ENCODE measurements at places on chromosomes 5 and 9. TPM values are rescaled to one million over a fixed set of nuclear protein-coding genes. Genes with fewer than 3 reads are reported as not detected.

DNA sequence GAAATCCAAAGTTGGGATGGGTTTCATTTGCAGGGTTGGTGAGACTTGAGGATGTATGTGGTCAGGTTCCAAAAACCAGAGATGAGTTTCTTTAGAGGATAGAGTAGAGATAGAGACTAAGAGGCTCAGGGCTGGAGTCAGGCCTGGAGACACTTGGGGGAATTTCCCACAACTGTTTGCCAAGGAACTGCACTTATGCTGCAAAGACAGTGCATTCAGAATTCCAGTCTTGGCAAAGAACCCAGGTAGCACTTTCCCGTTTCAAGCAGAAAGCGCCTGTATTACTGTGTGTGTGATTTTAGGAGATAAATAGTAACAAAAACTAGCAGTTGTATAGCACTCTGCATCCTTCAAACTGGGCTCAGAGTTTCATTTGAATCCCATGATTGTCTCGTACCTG lies 55.4 kb downstream of the SNCAIP start:
- no peak overlapping the region for H3K4me3 ChIP-seq

GRCh38 chr9:115522912-115523311 lies 405.0 kb upstream of the TNC start:
- no peak for DNase-seq
- H3K27ac ChIP-seq = no peak overlapping the region
- no peaks in the 10 kb centered on the region for H3K4me1 ChIP-seq

- H3K27ac ChIP-seq = no peak overlapping the region
- H3K36me3 ChIP-seq = no peaks in the 10 kb centered on the region
- no peak overlapping the region for H3K4me3 ChIP-seq
- no peaks in the 10 kb centered on the region for H3K4me1 ChIP-seq
Observed at GRCh38 chr9:73064315-73064714, 87.3 kb upstream of the ANXA1 start.

DNA sequence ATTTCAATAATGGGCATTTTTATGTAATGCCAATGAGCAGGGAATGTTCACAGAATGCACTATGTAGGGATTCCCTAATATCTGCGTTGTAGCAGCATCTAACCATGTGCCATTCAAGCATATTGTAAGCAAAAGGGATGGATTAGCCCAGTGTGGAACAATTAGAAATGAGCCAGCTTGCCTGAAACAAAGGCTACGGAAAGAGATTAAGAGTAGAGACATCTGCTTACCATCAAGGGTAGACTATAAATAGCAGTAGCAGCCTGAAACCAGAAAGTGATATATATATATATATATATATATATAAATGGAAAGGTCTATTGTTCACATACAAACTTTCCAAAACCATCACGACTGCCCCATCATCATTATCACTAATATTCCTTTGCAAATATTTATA lies 31.9 kb upstream of the CEP120 start:
- peaks cover 15% of the 10 kb centered on the region for H3K4me1 ChIP-seq
- no peak for DNase-seq
- H3K36me3 ChIP-seq = no peaks in the 10 kb centered on the region
- peak overlapping the region; percentile 8 for H3K27ac ChIP-seq
- no peaks in the 10 kb centered on the region for H3K27me3 ChIP-seq

GRCh38 chr5:174581479-174581878 lies 142.9 kb upstream of the MSX2 start:
- no peak for DNase-seq
- peaks cover 62% of the 10 kb centered on the region for H3K27me3 ChIP-seq
- H3K4me3 ChIP-seq = no peak overlapping the region

DNA sequence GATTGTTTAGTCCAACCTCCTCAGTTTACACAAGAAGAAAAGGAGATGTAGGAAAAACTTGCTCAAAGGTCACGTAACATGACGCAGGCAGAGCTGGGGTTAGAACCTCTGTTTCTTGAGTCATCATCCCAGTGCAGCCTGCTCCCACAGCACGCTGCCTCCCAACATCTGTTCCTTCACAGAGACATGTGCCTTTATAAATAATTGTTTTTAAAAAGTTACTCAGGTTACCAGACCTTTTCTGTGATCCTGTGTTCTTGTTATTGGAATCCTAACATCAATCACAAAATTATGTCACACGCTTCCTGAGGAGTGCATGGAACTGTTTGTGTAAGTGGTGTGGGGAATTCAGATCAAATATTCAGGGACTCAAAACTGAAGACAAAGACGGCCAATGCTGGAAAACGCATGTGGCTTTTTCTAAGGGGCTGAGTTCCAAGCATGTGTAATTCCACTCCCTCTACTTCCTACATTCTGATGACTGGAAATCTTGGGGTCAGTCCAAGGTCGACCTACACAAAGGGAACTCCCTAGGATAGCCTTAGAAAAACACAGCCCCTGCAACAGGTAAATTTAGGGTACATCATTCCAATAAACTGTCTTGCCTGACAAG lies 184.3 kb downstream of the TSSK1B start:
- H3K27me3 ChIP-seq = no peaks in the 10 kb centered on the region
- H3K27ac ChIP-seq = no peak overlapping the region
- no peak overlapping the region for H3K4me3 ChIP-seq
- no peaks in the 10 kb centered on the region for H3K4me1 ChIP-seq
- H3K36me3 ChIP-seq = no peaks in the 10 kb centered on the region

GRCh38 chr9:3525096-3525835 lies 535 bp downstream of the RFX3 start:
- peaks cover 16% of the 10 kb centered on the region for H3K4me1 ChIP-seq
- no peaks in the 10 kb centered on the region for H3K27me3 ChIP-seq
- peak; percentile 5 for DNase-seq

DNA sequence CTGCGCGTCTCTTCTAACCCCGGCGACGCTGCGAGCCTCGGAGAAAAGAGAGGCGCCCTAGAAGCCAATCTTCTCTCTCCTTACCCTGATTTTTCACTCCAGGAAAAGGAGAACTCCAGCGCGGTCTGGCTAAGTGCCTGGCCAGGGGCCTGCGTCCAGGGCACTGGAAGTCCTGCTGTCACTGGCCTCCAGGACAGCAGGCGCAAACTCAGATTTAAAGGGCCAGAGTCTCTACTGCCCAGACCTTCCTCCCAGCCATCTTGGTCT lies 553 bp upstream of the FOXB2 start:
- H3K4me1 ChIP-seq = no peaks in the 10 kb centered on the region
- H3K36me3 ChIP-seq = no peaks in the 10 kb centered on the region
- H3K27me3 ChIP-seq = peaks cover 19% of the 10 kb centered on the region
- H3K4me3 ChIP-seq = no peak overlapping the region
- no peak overlapping the region for H3K27ac ChIP-seq

- DNase-seq = no peak
- H3K27me3 ChIP-seq = no peaks in the 10 kb centered on the region
- H3K4me3 ChIP-seq = no peak overlapping the region
- no peaks in the 10 kb centered on the region for H3K36me3 ChIP-seq
- no peaks in the 10 kb centered on the region for H3K4me1 ChIP-seq
- no peak overlapping the region for H3K27ac ChIP-seq
Observed at GRCh38 chr9:14405176-14405706, 91.3 kb upstream of the NFIB start.

DNA sequence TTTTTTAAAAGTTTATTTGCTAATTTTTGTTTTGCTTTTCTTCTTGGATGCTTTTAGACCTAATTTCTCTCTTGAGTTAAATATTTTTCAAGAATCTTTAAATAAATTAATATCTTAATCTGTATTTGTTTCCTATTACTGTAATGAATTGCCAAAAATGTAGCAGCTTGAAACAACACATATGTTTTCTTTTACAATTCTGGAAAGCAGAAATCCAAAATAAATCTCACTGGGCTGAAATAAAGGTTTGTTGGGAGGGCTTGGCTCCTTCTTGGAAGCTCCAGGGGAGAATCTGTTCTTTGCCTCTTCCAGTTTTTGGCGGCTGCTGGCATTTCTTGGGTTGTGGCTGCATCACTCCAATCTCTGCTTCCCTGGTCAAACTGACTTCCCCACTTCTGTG lies 658.1 kb upstream of the ARRDC3 start:
- H3K36me3 ChIP-seq = no peaks in the 10 kb centered on the region
- no peak for DNase-seq

DNA sequence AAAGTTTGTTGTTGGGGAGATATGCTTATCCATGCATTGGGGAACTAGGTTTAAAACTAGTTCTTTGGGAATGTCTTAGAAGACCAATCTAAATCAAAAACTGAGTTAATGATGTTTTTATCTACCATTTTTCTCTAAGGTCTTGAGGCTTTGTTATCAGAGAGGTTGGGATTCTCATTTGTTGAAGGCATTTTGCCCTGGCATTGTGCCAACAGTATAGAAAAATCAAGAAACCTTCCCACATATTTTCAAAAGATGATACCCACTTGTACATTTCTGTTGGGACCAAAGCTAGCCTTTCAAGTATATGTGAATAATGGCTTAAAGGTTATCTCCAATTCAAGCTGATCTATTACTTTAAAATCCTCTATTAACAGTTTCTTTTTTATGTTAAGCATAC lies 419.8 kb upstream of the KIF2A start:
- H3K27me3 ChIP-seq = peaks cover 39% of the 10 kb centered on the region
- no peaks in the 10 kb centered on the region for H3K36me3 ChIP-seq
- H3K27ac ChIP-seq = no peak overlapping the region
- H3K4me3 ChIP-seq = no peak overlapping the region
- DNase-seq = no peak

DNA sequence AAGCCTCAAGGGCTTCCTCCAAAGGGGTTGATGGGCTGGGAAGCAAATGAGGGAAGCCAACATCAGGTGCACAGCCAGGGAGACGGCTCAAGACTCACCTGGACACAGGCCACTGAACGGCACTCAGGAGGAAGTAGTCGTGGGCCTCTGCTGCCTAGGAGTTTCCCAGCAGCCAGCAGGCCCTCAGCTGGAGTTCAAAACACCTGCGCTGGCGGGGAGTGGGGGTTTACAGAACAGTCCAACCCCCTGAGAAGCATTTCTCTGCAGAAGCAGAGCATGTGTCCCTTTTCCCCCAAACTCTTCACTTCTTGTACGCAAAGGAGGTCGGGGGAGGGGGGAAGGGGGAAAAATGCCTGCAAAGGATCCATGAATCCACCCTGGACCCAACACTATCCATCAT lies 2.3 kb downstream of the WHRN start:
- H3K27me3 ChIP-seq = no peaks in the 10 kb centered on the region
- H3K4me3 ChIP-seq = peak overlapping the region; percentile 15
- no peaks in the 10 kb centered on the region for H3K36me3 ChIP-seq
- peaks cover 35% of the 10 kb centered on the region for H3K4me1 ChIP-seq
- no peak overlapping the region for H3K27ac ChIP-seq
- DNase-seq = no peak

GRCh38 chr5:139277171-139277570 lies 16.4 kb upstream of the MATR3 start:
- H3K4me1 ChIP-seq = peaks cover 66% of the 10 kb centered on the region
- no peak for DNase-seq
- H3K27ac ChIP-seq = peak overlapping the region; percentile 81
- no peaks in the 10 kb centered on the region for H3K27me3 ChIP-seq
- H3K4me3 ChIP-seq = peak overlapping the region; percentile 92

DNA sequence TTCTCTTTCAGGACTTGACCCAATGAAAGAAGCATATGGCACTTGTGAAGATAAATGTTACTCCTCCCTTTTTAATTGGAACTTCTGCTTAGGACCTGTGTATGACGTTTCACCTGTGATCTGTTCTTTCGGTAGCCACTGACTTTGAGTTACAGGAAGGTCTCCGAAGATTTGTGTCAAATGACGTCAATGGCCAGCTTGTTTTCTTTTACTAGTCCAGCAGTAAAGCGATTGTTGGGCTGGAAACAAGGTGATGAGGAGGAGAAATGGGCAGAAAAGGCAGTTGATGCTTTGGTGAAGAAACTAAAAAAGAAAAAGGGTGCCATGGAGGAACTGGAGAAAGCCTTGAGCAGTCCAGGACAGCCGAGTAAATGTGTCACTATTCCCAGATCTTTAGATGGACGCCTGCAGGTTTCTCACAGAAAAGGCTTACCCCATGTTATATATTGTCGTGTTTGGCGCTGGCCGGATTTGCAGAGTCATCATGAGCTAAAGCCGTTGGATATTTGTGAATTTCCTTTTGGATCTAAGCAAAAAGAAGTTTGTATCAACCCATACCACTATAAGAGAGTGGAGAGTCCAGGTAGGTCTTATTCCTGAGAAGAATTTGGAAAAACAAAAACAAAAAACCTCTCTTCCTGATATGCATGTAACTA lies 21.1 kb downstream of the SMAD5 start:
- no peak for DNase-seq
- no peak overlapping the region for H3K27ac ChIP-seq
- H3K36me3 ChIP-seq = peaks cover 37% of the 10 kb centered on the region
- no peaks in the 10 kb centered on the region for H3K27me3 ChIP-seq
- H3K4me1 ChIP-seq = peaks cover 26% of the 10 kb centered on the region

DNA sequence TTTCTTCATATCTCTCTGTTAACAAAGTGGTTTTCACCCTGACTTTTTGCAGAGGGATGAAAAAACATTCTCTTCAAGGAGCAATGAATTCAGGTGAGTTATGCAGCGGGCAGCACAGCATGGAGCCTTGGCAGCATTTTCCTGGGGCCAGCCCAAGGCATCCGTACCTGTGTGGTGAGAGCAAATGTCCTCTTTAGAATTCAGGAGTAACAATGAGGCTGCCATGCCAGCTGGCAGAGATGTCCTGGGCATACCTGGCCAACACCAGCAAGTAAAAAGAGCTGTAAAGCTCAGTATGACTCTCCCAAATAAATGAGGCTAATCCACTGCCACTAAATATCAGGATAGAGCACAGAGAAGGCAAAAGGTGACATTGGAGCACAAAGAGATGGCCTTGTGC lies 277.6 kb upstream of the TRPC7 start:
- no peak overlapping the region for H3K27ac ChIP-seq
- H3K4me3 ChIP-seq = no peak overlapping the region
- H3K4me1 ChIP-seq = no peaks in the 10 kb centered on the region

- H3K27ac ChIP-seq = no peak overlapping the region
- peaks cover 3% of the 10 kb centered on the region for H3K36me3 ChIP-seq
- no peak overlapping the region for H3K4me3 ChIP-seq
- peaks cover 71% of the 10 kb centered on the region for H3K4me1 ChIP-seq
- DNase-seq = peak; percentile 80
- no peaks in the 10 kb centered on the region for H3K27me3 ChIP-seq
Observed at GRCh38 chr5:14153071-14153864, 10.1 kb downstream of the TRIO start.

GRCh38 chr5:66741394-66741793 lies 145.2 kb downstream of the MAST4 start:
- DNase-seq = no peak
- no peaks in the 10 kb centered on the region for H3K4me1 ChIP-seq
- no peak overlapping the region for H3K4me3 ChIP-seq

GRCh38 chr9:35079041-35079425 lies 709 bp downstream of the FANCG start:
- no peaks in the 10 kb centered on the region for H3K4me1 ChIP-seq
- H3K27me3 ChIP-seq = no peaks in the 10 kb centered on the region
- no peaks in the 10 kb centered on the region for H3K36me3 ChIP-seq

GRCh38 chr5:126354858-126355731 lies 68.1 kb upstream of the GRAMD2B start:
- H3K4me1 ChIP-seq = peaks cover 37% of the 10 kb centered on the region
- H3K27me3 ChIP-seq = no peaks in the 10 kb centered on the region
- peak overlapping the region; percentile 89 for H3K27ac ChIP-seq

- H3K27me3 ChIP-seq = peaks cover 48% of the 10 kb centered on the region
- H3K36me3 ChIP-seq = no peaks in the 10 kb centered on the region
- H3K27ac ChIP-seq = no peak overlapping the region
- no peak overlapping the region for H3K4me3 ChIP-seq
Observed at GRCh38 chr9:68817079-68817875, 112.2 kb downstream of the PIP5K1B start.

- no peaks in the 10 kb centered on the region for H3K27me3 ChIP-seq
- no peak overlapping the region for H3K4me3 ChIP-seq
- H3K4me1 ChIP-seq = peaks cover 59% of the 10 kb centered on the region
- DNase-seq = peak; percentile 32
Observed at GRCh38 chr5:132839426-132840301, 9.2 kb upstream of the SHROOM1 start.

The SLC46A2 gene
- not detected for total RNA-seq

The NPR3 gene
- 2.2 TPM for total RNA-seq

The EIF4E1B gene
- not detected for total RNA-seq

The PARP8 gene
- total RNA-seq = 17.6 TPM

The LCN2 gene
- total RNA-seq = 537 TPM

The PRDM9 gene
- not detected for total RNA-seq

The KIF4B gene
- 0.13 TPM for total RNA-seq

The ECM2 gene
- total RNA-seq = 3.1 TPM
